ENCODE measurements at places on chromosomes 7 and 10. TPM values are rescaled to one million over a fixed set of nuclear protein-coding genes. Genes with fewer than 3 reads are reported as not detected.

DNA sequence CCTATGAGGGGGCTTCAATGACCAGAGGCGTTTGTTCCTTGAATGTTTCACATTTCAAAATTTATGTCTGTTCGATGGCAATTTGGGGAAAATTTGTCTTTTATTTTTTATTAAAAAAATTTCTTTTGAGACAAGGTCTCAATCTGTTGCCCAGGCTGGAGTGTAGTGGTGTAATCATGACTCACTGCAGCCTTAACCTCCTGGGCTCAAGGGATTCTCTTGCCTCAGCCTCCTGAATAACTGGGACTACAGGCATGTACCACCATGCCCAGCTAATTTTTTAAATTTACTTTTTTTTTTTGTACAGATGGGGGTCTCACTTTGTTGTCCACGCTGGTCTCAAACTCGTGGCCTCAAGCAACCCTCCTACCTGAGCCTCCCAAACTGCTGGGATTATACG lies 39.7 kb downstream of the OTUD1 start:
- no peak for DNase-seq

GRCh38 chr10:43393606-43394360 lies 15.2 kb downstream of the HNRNPF start:
- no peak for DNase-seq

GRCh38 chr10:125538947-125539731 lies 143.8 kb downstream of the TEX36 start:
- DNase-seq = peak; percentile 79

DNA sequence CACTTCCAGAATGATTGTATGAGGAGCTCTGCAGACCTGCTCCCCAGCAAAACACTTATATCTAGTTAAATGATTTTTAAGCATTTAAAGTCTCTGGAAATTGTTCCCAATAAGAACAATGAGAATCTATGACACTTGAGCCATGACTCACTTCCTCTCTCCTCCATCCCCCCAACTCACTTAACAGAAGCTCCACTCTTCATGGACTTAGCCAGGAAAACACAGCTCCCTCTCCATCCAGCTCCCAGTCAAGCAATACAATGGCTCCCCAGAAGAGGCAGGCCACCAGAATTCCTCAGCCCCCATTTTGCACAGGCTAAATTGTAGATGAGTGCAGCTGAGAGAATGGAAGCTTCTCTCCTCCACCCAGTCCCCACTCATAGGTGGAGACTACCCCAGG lies 27.0 kb downstream of the AOC1 start:
- no peak for DNase-seq

DNA sequence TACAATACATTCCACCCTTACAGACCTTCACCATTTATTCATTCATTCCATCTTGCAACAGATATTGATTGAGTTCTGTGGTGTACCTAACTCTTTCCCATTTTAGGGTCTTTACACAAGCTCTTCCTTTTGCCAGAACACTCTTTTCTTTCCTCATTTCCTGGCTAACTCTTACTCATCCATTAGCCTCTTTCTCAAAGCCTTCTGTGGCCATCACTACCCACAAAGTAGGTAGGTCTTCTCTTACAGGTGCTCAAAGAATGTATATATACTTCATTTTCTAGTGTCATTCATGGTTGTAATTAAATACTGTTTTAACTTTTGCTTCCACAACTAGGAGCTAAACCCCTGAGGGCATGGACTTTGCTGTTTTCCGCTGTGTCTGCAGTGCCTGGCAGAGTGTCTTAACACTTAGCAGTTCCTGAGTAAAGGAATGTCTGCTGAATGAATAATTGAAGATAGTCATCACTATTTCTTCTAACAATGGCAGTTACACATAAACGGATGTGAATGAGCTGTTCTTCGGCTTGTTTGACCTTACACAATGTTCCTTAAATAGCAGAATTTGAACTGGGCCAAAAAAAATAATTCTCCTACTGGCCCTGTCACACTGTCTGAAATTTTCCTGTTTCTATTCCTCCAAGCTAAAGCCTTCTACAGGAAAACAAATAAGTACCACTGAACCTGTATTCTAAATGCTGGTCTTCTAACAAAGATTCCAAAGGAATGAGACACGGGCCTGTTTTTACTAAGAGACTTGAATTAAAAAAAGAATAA lies 15.1 kb downstream of the BCAP29 start:
- DNase-seq = peak; percentile 13

- DNase-seq = no peak
Measured at GRCh38 chr10:44755481-44755880, 155.7 kb upstream of the TMEM72 start.

GRCh38 chr10:59006511-59007306 lies 169.7 kb upstream of the PHYHIPL start:
- peak; percentile 65 for DNase-seq

DNA sequence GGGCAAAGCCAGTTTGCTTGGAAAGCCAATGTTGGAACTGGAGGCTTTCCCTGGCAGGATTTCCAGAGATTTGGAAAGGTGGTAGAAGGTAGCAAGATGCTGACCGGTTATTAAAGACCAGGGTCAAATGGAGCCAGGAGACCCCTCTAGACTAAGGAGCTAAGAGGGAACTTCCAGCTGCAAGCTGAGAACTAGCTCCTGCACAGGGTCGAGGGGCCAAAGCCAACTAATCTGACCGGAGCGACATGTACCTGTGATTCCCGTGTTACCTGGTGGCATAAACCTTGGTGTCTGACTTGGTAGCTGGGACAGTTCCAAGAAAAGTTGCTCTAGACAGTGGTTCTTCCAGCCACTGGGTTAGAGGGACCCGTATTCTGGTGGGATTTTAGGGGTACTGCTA lies 41.8 kb downstream of the SPDYE5 start:
- DNase-seq = no peak

- DNase-seq = no peak
Measured at GRCh38 chr7:93310346-93310745, 78.2 kb downstream of the VPS50 start.

The SGCE gene
- 120 TPM for total RNA-seq

The KCNH2 gene
- total RNA-seq = 0.58 TPM

DNA sequence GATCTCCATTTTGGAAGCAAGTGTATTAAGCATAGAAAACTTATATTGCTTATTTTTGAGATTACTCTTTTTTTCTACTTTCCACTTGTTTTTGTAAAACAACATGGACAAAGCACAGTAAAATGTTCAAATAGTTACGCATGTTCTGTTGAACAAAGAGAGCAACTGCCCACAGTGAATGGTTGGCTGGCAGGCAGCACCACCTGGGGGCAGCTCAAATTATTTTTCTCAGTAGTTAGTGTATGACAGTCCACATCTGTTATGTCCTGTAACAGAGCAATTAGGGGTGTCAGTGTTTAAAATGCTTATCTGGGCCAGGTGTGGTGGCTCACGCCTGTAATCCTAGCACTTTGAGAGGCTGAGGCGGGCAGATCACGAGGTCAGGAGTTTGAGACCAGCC lies 46.1 kb upstream of the CACUL1 start:
- no peak for DNase-seq

- no peak for DNase-seq
Measured at GRCh38 chr10:69292459-69292858, 14.2 kb downstream of the HK1 start.

The ASB15 gene
- total RNA-seq = not detected

DNA sequence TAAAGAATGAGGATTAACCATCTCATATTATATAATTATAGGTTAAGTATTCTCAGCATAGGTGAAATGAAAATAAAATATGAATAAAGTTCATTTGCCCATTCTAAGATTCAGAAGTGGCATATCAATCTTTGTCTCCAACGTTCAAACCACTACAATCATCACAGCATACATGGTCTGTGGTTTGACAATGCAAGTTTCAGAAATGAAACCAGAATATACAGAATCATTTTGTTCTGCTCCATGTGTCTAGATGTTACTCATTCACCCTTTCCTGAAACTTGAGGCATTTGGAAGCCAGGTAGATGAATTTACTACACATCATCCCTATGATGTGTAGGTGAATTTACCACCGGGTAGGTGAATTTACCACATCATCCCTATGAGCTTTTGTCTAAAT lies 44.5 kb upstream of the PPP1R3A start:
- no peak for DNase-seq

GRCh38 chr10:29734962-29735627 lies 100.3 kb upstream of the SVIL start:
- DNase-seq = no peak

- peak; percentile 61 for DNase-seq
Measured at GRCh38 chr10:117174439-117175214, 22.7 kb upstream of the KCNK18 start.

- peak; percentile 94 for DNase-seq
Measured at GRCh38 chr10:104300736-104301292, 31.8 kb downstream of the GSTO2 start.

The WDR86 gene
- not detected for total RNA-seq

GRCh38 chr7:148091882-148092281 lies 498.7 kb upstream of the C7orf33 start:
- DNase-seq = no peak

The GBX1 gene
- not detected for total RNA-seq

DNA sequence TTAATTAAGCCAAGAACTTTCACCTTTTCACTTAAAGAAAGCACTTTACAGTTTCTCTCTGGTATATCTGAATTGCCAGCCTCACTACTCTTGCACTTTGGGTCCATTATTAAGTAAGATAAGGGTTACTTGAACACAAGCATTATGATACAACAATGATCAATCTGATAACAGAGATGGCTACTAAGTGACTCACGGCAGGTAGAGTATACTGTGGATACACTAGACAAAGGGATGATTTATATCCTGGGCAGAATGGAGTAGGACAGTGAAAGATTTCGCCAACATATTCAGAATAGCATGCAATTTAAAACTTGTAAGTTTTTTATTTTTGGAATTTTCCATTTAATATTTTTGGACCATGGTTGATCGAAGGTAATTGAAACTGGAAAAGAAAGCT lies 34.3 kb upstream of the ITGB8 start:
- DNase-seq = no peak

DNA sequence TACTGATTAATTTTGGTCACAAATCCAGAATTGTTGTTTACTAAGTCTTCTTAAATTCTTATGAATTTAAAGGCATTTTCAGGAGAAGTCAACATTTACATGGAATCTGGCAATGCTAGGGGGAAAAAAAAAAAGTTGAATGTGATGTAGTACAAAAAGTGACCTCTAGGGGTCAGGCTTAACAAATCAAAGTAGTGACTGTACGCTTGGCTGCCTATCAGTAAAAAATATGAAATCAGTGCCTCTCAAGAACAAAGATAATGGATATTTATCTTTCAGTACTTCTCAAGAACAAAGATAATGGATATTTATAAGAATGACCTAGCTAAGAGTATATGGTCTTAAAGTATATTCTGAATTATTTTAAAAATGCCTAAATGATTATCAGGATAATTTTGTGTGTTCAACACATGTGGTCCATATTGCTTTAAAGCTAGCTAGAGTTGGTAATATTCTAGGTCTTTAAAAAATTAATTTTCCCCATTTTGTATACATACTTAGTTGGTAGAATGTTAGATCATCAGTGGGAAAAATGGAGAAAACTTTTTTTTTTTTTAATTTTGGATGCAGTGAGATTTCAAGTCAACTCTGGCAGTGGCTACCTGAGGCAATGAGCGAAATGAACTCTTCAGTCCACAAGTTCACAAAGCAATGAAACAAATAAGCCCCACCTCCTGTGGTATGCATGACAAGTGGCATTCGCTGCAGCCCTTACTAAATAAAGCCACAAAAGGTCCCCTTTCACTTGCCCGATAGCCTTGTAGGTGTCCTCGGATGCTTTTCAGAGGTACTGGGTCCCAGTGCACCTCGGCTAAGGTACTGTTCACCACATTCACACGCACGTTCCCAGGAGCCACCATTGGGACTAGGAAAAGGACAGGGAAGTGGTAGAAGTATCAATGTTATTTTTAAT lies 51.2 kb upstream of the LAMB4 start:
- DNase-seq = peak; percentile 34

The RARRES2 gene
- total RNA-seq = not detected

The MXI1 gene
- 16.7 TPM for total RNA-seq

The SFTPA1 gene
- total RNA-seq = not detected

- no peak for DNase-seq
Measured at GRCh38 chr7:51589111-51589510, 272.5 kb upstream of the COBL start.

DNA sequence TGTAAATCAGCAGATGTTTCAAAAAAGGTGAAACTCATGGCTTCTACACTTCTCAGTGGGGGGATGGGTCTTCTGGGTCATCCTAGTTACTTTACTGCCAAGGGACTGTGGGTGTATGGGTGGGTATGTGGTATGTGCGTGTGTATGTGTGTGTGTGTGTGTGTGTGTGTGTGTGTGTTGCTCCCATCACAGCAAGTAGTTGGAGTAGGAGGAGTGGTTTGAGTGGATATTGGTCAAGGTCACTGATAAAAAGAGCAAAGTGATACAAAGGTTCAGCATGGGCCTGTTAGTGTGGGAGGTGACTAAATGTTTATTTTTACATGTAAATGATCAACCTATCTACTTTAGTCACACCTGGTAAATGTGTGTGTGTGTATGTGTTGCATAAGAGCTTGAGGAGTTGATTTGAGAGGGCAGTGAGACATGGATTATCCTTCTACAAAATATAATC lies 11.8 kb upstream of the COBL start:
- no peak for DNase-seq

DNA sequence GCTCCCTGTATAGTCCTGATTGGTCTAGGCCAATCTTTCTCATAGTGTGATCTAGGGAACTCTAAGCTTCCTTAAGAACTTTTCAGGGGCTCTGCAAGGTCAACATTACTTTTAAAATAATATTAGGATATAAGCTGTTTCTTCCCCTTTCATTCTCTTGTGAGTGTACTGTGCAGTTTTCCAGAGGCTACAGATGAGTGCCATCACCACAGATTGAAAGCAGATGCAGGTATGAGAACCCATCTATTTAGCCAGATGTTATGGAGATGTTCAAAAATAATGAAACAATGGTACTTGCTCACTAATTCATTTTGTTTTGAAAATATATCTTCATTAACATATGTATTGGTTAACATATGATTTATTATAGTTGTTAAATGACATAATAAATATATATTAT lies 169.2 kb upstream of the SEMA3A start:
- no peak for DNase-seq

GRCh38 chr7:35448486-35448885 lies 194.6 kb upstream of the TBX20 start:
- DNase-seq = no peak

DNA sequence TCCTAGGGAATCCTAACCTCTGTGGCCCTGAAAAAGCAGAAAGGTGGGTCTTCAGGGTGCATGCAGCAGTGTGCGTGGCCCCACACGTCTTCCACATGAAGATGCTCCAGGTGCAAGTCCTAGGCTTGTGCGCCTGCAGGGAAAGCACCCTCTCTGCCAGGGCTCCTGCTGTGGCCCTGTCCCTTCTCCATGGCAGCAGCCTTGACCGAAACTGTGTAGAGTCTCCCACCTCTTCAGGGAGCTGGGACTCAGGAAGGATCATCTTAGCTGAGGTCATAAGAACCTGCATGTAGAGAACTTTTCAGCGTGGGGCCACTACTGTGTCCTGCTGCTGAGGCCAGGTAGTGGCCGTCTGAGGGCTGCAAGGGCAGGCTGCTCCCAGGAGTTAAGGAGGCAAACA lies 6.3 kb upstream of the CSGALNACT2 start:
- no peak for DNase-seq

- DNase-seq = no peak
Measured at GRCh38 chr10:73998623-73998928, 660 bp downstream of the VCL start.
